Activated CD8-positive, alpha-beta T cell treated with anti-CD3 and anti-CD28 coated beads, Interleukin-2, amount 10 ng/mL, durations not matched to agents 7 days and 5 days (primary cell): ENCODE measurements at places on chromosomes 5 and 9. TPM values are rescaled to one million over a fixed set of nuclear protein-coding genes. Genes with fewer than 3 reads are reported as not detected.

CCDC69 gene
- 92.7 TPM for total RNA-seq

GABRA1 gene
- not detected for total RNA-seq

GALNT12 gene
- total RNA-seq = 7.9 TPM

PRRT1B gene
- not detected for total RNA-seq

DNA sequence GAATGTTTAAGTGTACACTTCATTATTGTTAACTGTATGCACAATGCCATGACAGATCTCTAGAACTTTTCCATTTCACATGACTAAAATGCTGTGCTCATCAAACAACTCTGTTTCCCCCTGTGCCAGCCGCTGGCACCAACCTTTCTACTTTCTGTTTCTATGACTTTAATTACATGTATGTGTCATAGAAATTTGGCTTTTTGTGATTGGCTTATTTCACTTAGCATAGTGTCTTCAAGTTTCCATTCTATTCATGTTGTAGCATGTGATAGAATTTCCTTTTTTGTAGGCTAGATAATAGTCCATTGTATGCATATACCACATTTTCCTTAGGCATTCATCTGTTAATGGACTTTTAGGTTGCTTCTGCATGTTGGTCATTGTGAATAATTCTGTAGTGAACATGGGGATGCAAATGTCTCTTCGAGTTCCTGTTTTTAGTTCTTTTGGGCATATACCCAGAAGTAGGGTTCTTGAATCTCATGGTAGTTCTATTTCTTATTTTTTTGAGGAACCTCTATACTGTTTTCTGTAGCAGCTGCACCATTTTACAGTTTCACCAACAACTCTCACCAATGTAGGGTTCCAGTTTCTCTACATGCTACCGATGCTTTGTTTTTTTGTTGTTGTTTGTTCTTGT lies 184.4 kb upstream of the DMRT1 start:
- no peak overlapping the region for H3K4me3 ChIP-seq
- peaks cover 19% of the 10 kb centered on the region for H3K4me1 ChIP-seq
- no peak overlapping the region for H3K27ac ChIP-seq
- no peaks in the 10 kb centered on the region for H3K36me3 ChIP-seq
- DNase-seq = no peak

FOXB2 gene
- total RNA-seq = not detected

DNA sequence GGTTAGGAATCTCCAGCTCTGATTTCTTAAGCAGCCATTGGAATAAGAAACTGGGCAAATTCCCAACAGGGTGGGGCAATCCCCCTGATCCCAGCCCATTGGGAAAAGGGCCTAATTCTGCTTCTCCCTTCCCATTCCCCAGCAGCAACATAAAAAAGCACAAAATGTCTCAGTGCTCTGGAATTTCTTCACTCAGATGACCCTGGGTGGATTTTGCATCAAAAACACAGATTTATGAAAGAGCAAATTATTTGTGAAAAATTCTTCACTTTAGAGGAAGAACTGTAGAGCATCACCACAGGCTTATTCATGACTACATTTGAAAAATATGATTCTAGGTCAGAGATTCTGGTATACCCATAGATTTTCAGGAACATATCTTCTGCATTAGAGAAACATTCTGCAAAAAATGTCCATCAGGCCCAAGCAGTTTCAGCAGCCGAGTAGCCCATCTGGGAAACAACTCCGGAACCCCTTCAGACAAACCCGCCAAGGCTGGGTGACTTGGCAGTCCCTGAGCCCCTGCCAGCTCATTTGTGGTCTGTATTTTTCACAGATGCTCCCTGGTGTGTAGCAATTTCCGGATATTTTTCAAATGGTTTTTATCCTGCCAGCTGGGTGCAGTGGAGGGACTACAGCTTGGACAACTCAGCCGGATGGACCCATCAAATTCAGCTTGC lies 102.1 kb upstream of the RANBP3L start:
- H3K27ac ChIP-seq = no peak overlapping the region
- DNase-seq = no peak
- no peak overlapping the region for H3K4me3 ChIP-seq
- no peaks in the 10 kb centered on the region for H3K4me1 ChIP-seq
- no peaks in the 10 kb centered on the region for H3K36me3 ChIP-seq
- H3K27me3 ChIP-seq = peaks cover 5% of the 10 kb centered on the region
